Naive thymus-derived CD4-positive, alpha-beta T cell (primary cell): ENCODE measurements at places on chromosomes 5 and 9.

GRCh38 chr5:101728933-101729332 lies 567.2 kb downstream of the SLCO4C1 start:
- DNase-seq: no peak

DNA sequence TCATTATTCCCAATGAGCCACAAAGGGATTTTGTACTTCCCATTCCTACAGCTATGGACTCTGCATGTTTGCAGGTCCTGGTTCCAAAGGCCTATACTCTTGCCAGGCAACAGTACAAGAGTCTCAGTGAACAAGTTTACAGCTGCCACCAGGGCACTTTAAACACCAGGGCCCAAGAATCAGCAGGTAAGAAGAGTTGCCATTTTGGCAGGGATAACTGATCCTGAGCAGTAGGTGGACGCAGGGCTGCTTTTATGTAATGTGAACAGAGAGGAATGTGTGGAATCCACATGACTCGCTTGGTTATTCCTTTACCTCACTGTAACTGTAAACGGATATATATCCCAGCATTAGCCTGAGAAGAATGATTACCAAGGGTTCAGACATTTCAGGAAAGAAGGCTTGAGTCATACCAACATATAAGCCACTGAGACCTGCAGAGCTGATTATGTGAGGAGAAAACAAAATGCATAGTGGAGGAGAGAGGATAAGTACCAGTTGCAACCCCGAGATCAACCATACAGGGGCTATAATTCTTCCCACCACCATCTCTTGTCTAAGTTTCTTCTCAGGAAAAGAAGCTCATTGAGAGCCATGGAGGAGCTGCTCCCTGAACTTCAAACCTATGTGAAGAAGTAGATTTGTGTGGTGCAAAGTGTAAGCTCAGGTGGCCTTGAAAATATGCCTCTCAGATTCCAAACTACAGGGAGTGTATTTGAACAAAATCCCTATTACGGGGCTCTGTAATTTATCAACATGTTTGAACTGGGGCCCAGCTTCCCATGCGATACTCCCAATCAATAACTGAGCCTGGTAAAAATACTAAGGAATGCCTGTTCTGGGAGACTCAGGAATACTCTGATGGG lies 24.6 kb downstream of the RAPGEF6 start:
- DNase-seq: no peak

DNA sequence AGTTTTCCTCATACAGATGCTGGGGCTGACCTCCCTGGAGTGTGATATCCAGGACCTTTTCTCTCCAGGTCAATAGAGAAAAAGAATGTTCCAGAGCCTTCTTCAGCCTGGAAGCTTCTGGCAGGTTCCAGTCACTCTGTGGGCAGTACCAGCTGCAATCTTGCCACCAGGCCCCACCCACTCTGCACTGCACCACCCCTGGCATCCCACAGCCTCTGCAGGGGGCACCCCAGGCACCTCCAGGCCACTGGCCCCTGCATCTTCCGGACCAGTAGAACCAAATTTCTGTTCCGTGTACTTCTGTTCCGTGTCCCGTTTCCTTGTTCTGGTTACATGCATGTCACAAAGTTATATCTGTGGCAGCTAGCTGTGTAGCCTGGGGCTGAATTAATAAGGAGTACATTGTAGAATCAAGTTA lies 83.3 kb upstream of the ZBTB43 start:
- DNase-seq: no peak

- DNase-seq: peak; percentile 58
Measured at GRCh38 chr9:131178382-131178781, 53.0 kb downstream of the NUP214 start.

GRCh38 chr5:154479160-154479943 lies 1.3 kb upstream of the HAND1 start:
- DNase-seq: no peak

DNA sequence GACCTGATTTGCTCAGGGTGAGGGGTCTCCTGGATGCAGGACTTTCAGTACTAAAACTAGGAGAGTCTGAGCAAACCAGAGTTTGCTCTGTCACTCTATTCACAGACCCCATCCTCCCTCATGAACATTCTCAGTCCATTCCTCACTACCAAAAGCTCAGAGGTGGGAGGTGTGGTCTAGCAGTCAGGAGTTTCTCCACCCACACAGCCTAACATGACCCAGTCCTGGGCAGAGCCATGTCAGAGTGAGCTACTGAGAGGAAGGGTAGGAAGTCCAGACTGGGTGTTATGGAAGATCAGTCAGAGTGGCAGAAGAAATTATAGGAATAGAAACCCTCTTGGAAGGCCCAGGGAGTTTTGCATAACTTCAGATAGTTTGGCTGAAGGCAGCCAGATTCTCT lies 113.3 kb upstream of the GRAMD2B start:
- no peak for DNase-seq

- no peak for DNase-seq
Measured at GRCh38 chr5:173858670-173859407, 29.3 kb upstream of the CPEB4 start.

GRCh38 chr5:62083247-62083646 lies 222.8 kb upstream of the KIF2A start:
- no peak for DNase-seq

- no peak for DNase-seq
Measured at GRCh38 chr5:75523275-75523674, 11.6 kb downstream of the POLK start.

DNA sequence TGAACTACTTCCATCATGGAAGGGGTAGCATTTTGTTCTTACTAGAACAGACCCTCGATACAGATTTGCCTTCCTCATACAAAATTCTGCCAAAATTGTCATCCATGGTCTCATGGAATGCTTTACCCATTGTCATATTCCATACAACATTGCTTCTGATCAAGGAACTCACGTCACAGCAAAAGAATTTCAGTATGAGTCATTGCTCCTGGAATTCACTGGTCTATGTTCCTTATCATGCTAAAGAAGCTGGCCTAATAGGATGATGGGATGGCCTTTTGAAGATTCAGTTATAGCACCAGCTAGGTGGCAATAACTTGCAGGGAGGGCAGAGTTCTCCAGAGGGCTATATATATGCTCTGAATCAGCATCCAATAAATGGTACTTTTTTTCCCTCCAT lies 18.2 kb upstream of the FNIP1 start:
- no peak for DNase-seq

DNA sequence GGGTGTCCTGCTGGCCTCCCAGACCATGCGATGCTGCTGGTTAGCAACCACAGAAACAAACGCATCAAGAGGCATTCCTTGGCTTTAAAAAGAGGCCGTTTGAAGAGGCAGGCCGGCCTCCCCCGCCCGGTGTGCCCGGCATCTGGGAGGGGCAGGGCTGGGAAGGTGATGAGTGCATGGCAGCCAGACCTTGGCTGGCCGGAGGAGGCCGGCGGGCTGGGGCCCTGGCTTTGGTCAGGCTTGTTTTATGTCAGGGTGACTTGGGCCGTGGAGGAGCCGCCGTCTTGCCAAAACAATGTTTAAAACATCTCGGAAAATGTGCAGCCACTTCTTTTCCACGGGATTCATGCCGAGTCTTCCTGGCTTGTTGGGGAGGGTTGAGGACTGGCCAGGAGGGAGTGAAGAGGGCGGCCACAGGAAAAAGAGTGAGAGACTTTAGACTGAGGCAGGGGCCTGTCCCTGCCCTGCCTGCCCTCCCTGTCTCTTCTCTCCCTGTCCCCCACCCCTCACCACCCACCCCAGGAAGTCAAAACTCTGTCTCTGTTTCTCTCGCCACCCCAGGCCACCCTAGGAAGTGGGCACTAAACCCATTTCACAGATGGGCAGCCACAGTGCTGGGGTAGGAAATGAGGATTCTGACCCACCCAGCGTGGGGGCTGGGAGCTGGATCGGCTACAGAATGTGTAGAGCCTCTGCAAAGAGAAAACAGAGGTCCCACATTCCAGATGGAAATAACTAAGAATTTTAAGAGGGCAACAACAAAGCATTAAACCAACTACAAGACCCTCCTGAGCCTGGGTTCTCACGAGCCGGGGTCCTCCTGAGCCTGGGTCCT lies 143.0 kb downstream of the RXRA start:
- no peak for DNase-seq

GRCh38 chr9:7195526-7195925 lies 437.8 kb downstream of the KDM4C start:
- DNase-seq: no peak

DNA sequence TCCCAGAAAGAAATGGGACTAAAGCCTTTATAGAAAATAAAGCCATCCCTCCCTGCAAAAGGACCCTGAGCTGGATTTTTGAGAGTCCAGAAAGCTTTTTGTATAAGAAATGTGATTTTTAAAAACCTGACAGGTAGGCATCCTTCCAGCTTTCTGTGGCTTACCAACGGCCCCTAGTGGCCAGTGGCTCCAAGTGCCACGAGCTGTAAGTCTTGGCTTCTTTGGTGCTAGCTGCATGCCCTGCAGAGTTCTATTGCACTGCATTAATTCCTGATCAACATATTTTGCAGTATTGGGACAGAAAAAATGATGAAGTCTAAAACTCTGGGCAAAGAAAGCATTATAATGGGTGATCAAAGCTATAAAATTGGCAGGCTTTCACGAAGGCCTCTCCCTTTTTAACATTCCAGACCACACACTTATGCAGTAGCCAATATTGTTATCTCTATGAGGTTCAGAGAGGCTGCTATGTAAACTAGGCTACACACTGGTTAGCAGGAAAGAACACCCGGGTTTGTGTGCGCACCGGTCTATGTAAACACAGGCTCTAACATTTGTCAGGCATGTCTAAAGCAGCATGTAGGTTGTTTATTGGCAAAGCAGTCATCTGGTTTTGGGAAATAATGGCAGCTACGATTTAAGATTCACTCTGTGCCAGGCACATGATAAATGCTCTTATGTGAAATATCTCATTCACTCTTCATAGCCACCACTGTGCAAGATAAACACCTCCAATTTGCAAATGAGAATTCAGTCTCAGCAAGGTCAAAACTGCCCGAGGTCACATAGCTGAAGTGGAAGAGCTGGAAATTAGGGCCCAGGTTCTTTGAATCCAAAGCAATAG lies 55.2 kb downstream of the NMUR2 start:
- DNase-seq: no peak

DNA sequence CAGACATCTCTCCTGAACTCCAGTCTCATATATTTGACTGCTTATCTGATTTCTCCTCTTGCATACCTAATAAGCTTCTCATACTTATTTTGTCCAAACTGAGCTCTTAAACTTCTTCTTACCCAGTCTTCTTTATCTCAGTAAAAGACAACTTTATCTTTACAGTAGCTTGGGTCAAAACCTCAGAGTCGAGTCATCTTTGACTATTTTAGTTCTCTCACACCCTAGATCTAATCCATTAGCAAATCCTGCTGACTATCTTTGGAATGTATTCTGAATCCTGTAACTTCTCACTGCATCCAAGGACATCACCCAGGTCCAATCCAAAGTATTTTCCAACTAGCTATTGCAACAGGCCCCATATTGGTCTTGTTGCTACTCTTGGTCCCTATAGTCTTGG lies 11.8 kb upstream of the JAK2 start:
- DNase-seq: no peak

DNA sequence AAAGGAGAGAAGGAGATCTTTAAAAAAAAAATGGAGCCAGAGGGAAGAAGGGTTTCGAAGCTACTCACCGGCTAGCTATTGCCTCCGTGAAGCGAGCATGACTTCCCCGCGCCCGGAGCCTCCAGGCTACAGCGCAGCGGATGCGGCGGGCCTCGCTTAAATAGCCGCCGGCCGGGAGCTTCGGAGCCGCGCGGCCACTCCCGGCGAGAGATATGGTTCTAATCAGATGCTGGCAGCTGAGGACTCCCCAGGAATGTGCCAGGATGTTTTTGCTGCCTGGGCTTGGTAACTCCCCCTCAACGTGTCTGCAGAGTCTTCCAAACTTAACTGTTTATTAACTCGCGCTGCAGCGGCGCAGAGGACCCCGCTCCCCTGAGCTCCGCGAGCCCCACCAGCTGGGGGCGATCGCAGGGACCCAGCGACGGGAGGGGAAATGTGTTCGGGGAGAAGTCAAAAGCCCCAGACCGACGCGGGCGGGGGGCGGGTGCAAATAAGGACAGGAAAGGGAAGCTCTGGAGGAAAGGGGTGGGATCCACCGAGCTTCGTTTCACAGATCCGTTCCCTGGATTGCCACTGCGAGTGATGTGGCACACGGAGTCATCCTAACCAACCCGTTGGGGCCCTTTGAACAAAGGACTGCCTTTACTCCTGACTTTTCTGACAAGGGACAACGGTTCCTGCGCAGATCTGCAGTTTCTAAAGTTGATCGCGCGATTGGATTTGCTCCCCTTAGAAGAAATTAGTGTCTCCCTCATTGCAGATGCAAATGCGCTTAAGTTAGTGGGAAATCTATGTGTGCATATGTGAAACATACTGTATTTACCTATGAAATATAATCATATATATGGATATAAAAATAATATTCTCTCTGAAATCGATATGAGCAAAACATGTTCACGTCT lies at the start of gene DAB2:
DAB2 (minus strand) TSS at position 245 of the 902 bp plus-strand sequence. CDS start 30,660 bp downstream, outside the sequence.
- peak; percentile 27 for DNase-seq

DNA sequence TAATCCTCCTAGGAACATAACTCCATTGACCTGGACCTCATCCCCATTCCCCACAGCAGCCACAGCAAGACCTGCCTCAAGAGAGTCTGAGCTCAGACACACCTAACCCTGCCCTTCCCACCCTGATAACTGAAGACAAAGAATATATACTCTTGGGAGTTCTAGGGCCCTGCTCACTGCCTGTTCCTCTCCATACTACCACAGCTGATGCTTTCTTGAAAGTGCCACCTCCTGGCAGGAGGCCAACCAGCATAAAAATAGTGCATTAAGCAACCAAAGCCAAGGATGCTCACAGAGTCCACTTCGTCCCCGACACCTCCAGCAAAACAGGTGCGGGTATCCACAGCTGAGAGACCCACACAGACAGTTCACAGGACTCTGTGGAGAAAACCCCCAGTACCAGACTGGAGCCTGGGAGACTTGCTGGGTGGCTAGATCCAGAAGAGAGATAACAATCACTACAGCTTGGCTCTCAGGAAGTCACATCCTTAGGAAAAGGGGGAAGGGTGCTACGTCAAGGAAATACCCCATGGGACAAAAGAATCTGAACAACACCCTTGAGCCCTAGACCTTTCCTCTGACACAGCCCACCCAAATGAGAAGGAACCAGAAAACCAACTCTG lies 23.5 kb downstream of the FAM114A2 start:
- no peak for DNase-seq

- no peak for DNase-seq
Measured at GRCh38 chr9:32434892-32435291, 50.4 kb downstream of the ACO1 start.
